ENCODE measurements at places on chromosomes 5 and 9.

- no peak for DNase-seq
These were observed 23.9 kb downstream of the C5orf15 start for GRCh38 chr5:133944263-133945185.

DNA sequence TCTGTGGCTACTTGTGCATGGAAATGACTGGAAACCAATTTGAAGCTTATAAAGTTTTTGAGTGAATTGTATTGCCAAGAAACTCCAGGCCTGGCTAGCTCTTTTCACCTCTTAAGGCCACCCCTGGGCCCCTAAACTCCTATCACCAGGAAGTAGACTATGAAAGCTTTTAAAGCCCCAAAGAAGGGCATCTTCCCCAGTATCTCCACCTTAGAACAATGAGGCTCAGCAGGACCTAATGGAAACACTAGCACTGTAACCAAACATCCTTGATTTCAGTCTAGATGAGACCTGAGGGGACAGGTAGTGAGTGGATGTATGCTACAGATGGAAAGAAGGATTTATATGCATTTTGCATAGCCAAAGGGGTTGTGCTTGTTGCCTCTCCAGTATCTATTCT is 25.0 kb downstream of the LYRM7 start:
- DNase-seq, result no peak

- no peak for DNase-seq
These were observed 78.6 kb upstream of the MYO10 start for GRCh38 chr5:17014686-17015085.

- DNase-seq, result no peak
These were observed 82.4 kb downstream of the SNCAIP start for GRCh38 chr5:122394284-122394930.

GRCh38 chr5:126995039-126995438 is 35.3 kb downstream of the MARCHF3 start:
- DNase-seq, result no peak

GRCh38 chr5:135429301-135430134 is 17.6 kb downstream of the DCANP1 start:
- no peak for DNase-seq

DNA sequence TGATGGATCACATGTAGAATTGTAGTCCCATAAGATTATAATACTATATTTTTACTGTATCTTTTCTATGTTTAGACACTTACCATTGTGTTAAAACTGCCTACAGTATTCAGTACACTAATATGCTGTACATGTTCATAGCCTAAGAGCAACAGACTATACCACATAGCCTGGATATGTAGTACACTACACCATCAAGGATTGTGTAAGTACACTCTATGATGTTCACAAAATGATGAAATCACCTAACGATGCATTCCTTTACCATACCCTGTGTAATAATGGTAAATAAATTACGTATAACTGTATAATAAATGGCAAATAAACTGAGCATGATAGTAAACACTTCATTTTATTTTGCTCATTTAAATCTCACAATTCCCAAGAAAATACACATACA is 60.3 kb downstream of the RICTOR start:
- DNase-seq, result no peak

GRCh38 chr5:115170134-115170928 is 623 bp upstream of the TRIM36 start:
- no peak for DNase-seq

DNA sequence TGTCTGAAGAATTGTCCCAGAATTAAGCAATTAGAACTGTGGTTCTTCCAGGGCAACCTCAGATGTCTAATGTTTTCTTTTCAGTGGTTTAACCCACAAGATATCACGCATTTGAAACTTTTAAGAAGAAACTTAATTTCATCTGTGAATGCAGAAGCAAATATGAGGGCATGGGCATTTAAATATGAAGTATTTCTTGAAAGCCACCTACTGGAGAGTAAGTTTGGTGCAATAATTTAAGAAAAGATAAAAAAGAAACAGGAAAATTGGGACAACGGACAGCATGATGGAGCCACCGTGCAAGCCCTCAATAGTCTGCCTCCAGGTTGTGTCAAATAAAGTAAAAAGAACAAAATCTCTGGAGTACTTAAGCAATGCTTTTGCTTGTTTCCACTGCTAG is 1.2 kb upstream of the CAPSL start:
- no peak for DNase-seq

DNA sequence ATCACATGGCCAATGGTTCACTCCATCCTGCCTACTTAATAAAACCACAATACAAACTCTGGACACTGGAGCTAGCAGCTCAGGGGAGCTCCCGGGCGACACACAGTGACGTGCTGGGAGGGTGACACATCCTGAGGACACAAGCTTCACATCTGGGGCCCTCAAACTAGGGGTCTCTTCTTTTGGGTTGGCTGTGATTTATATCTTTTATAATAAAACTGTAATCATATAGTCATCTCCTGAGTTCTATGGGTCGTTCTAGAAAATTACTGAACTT is 12.1 kb upstream of the MAPK9 start:
- DNase-seq, result no peak

DNA sequence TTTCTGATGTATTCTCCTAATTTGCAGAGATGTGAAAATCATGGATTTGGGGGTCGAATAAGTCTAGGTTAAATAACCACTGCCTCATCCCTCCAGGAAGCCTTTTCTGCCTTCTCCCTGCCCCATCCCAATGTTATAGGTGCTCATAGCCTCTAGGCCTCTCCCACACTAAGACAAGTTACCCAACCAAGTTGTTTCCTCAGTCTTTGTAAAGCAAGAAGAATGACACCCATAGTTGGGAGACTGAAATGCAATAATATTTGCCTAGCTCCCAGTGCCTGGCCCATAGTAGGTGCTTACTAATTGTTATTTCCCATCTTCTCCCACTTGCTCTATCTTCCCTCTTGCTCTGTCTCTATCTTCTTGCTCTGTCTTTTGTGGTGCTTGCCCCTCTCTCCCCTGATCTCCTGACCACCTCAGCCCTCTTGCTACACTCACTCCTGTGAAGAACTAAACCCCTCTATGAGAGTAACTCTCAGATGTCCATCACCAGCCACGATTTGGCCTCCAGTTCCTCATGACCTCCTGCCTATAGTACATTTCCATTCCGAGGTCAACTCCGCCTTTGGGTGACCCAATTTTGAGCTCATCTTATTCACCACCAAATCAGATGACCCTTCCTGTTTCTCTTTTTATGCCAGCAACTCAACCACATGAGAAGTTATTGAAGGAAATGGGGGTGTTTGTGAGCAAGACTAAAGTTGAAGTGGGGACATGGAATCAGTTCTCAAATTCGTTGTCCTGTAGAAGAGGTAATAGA is 7.0 kb downstream of the AFAP1L1 start:
- no peak for DNase-seq

GRCh38 chr5:39619168-39619818 is 194.5 kb upstream of the DAB2 start:
- DNase-seq, result no peak

DNA sequence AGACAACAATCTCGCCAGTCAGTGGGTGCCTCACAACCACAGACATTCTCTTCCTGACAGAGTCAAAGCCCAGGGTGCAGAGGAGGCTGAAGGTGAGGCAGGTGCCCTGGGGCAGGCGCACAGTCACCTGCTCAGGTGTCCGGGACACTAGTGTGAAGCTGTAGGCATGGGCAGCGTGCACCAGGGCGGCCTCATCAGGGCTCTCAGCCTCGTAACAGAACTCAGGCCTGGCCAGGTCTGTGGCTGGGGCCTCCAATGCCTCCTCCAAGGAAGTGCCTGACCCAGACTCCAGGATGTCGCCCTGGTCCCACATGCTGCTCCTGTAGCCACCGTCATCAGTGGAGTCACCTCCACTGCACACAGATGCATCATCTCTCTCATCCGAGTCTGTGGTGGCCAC is 198.7 kb downstream of the PTTG1 start:
- no peak for DNase-seq

DNA sequence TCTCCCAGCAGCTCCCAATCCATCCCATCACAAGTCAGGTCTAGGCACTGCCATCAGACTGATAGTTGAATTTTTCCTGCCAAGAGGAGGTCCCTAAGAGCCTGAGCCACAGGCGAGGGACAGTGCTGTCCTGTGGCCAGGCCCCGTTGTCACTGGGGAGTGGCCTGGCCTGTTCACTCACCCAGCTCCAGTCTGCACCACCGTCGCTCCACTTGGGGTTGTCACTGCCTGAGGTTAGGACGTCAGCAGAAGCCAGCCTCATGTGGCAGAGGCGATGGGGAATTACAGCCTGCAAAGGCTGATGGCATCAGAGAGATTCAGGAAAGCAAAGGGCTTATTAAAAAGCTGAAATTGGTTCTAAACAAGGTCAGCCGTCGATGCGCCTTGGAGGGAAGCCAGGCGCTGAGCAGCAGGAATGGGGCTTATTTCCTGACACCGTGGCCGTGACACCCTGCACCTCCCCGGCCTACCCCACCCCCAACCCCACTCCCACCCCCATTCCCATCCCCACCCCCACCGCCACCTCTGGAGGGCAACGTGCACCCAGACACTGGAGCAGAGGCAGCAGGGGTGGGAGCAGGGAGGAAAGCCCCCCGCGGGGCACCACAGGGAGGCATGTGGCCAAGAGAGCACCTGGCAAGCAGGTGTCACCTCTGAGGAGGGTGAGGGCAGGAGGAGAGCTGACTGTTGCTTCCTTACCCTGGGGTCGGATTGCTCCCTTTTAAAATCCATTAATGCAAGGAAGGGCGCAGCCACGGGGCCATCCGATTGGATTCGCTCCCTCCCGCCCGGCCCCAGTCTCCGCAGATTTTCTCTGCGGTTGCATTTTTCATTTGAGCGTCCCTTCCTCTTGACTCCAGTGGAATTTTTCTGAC is 3.1 kb upstream of the DBH start:
- DNase-seq, result no peak

GRCh38 chr5:56601641-56602071 is 213.7 kb upstream of the MAP3K1 start:
- DNase-seq, result no peak

GRCh38 chr9:127418037-127418471 is 6.1 kb upstream of the ZNF79 start:
- DNase-seq, result no peak

- DNase-seq, result no peak
These were observed 433.1 kb downstream of the CHSY3 start for GRCh38 chr5:130337179-130337888.

DNA sequence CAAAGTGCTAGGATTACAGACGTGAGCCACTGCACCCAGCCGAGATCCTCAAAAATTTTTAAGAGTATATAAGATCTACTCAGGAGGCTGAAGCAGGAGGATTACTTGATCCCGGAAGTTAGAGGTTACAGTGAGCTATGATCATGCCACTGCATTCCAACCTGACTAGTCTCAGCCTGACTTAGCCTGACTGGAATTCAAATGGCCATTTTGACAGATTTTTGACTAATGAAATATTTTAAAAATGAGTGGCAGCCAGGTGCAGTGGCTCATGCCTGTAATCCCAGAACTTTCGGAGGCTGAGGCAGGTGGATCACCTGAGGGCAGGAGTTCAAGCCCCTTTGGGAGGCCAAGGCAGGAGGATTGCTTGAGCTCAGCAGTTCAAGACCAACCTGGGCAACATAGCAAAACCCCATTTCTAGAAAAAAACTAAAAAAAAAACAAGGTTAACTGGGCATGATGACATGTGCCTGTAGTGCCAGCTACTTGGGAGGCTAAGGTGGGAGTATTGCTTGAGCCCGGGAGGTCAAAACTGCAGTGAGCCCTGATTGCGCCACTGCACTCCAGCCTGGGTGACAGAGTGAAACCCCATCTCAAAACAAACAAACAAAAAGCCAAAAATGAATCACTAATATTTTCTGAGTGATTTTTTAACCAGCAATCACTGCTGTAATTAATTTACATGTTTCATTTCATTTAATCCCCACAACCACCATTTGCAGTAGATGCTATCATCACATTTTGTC is 16.6 kb downstream of the ATOX1 start:
- DNase-seq, result no peak

DNA sequence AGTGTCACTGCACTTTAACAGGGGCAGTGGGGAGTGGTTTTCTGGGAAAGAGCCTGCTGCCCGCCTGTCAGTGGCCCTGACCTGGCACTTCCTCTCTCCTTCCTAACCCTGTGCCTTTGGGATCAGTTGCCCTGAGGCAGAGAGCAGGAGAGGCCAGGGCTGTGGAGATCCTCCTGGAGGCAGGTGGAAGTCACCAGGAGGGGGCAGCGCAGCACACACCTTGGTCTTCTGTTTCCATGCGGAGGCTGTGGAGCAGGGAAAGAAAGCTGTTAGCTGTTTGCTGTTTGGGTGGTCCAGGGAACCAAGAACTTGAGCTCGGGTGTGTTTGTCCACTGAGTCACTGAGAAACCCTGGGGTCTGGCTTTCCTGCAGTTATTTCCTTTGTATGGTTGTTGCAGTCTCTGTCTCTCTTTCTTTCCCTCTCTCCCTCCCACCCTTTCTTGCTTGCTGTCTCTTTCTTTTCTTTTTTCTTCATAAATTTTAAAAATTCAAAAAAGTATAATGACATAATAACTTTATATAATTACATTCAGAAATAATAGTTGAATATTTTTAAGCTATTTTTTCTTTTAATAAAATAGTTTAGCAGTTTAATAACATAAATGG is 28.1 kb downstream of the NTRK2 start:
- DNase-seq, result peak; percentile 38

GRCh38 chr9:123544007-123544827 is 188.2 kb downstream of the CRB2 start:
- DNase-seq, result no peak

DNA sequence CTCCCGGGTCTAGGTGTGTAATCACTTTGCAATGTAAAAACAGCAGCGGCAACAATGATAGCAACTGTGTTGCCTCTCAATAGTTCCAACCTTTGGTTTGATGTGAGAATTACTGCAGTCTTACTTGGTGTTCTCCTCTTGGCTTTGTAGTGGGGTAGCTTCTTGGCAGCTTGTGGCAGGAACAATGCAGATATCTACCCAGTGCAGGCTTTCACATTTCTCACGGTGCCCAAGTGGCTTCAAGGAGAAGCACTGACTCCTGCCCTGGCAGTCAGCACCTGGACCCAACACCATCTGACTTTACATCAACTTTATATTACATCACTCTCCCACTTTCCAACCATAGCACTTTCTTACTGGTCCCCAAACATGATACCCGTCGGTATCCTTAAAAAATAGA is 28.4 kb upstream of the TIFAB start:
- no peak for DNase-seq

- no peak for DNase-seq
These were observed 71.2 kb upstream of the FREM1 start for GRCh38 chr9:14981291-14981950.

DNA sequence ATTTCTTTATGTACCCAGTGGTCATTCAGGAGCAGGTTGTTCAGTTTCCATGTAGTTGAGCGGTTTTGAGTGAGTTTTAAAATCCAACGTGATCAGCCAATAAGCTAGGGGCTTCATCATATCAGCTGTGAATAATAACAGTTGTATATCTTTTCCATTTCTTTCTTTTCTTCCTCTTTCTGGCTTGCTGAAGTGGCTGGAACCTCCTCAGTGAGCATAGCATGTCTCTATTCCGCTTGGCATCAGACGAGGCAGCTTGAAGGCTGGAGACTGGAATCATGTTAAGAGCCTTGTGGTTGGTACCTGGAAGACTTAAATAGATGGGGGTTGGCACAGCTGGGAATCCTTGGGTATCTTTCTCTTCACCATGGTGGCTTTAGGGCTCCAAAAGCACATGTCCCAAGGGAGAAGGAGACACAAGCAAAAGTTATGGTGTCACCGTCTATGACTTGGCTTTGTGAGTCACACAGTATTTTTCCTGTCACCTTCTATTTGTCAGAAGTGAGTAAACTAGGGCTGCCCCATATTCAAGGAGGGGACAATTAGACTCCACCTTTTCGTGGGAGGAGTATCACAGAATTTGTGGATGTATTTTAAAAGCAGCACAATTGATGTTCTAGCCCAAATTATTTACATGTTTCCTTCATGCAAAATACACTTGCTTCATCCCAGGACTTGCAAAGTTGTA is 38.0 kb upstream of the RETREG1 start:
- DNase-seq, result no peak

- peak; percentile 39 for DNase-seq
These were observed 492 bp downstream of the RABL6 start for GRCh38 chr9:136808075-136808805.

All from T-helper 17 cell (primary cell).